Anterior cingulate cortex (tissue), 58 donors: ENCODE measurements at places on chromosomes 4 and X.

DNA sequence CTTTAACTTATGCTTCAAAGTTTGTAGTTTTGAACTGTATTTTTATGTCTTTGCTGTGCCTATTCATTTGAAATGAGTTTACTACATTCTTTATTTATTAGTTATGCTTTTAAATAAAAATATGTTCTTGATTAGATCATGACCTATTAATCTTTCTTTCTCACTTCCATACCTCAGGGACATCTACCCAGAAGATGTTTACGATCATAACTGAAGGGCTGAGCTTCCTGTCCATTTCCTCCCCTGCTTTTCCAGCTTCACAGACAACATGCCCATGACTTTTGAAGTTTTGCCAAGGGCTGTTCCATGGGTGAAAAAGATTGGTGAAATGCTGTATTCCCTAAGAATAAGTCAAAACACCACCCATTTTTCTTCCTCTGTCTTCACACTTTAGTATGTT is 99.7 kb upstream of the DDIT4L start:
- no peak for DNase-seq

DNA sequence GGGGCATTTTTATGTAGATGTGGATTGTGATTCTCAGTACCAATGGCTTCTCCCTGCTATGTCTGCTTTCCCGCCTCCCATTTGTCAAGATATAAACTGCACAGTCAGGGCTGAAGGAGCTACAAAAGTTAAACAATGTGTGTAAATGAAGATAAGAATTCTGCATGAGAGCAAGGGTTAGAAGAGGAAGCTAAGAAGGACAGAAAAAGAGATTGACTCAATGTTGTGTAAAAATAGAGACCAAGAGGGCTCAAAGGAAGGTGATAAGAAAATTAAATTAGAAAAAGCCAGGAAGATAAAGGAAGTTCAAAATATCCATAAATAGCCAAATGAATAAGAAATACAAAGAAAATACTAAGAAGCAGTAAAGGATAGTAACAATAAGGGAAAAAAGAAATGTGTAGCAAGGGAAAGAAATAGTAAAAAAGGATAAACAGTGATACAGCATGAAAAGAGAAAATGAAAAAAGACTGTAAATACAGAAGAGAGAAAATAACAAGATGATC is 82.5 kb downstream of the AMELX start:
- DNase-seq = no peak

DNA sequence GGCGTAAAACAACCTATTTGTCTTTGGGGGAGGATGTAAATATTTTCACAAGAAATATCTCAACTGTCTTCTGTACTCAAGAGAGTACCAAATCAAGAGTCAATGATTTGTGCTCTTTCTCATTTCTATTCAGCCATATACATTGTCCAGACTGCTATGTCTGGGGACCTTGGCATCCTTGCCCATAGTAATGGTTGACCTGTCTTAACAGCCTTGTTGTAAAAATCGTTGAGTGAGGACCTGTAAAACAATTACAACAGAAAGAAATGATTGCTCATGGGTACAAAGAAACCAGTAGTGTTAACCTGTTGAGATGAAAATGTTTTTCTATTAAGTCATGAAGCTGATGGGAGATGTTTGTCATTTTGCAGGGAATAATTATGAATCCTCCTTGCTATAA is 56.6 kb downstream of the LNX1 start:
- no peak for DNase-seq

GRCh38 chr4:185839194-185839712 is 27.3 kb upstream of the SORBS2 start:
- no peak for DNase-seq

DNA sequence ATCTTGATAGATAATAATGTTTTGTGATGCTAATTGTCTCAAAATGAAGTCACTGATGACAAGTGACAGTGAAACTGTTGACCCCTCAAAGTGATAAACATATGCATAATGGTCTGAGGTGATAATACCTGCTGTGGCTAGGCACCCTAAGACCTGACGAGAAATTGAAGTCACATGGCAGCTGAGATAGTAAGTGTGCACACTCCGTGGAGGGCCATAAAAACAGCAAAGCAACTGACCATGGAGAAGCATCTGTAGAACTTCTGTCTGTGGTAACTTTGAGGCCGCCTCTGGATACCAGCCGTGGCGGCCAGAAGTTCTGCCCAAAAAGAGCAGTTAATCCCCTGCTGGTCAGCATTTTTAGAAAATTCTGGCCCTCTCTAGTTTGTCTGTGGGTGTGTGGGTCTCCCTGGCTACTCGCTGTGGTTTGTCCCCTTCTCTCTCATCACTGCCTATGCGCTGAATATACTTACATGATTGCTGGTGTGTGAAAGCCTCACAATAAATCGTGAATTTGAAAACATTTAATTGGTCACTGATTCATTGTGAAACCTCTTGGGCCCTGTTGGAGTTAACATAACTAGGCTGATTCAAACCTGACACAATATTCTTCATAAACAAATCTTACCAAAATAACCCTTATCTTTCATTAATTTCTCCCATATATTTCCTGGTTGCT is 50.6 kb downstream of the CCDC149 start:
- no peak for DNase-seq

DNA sequence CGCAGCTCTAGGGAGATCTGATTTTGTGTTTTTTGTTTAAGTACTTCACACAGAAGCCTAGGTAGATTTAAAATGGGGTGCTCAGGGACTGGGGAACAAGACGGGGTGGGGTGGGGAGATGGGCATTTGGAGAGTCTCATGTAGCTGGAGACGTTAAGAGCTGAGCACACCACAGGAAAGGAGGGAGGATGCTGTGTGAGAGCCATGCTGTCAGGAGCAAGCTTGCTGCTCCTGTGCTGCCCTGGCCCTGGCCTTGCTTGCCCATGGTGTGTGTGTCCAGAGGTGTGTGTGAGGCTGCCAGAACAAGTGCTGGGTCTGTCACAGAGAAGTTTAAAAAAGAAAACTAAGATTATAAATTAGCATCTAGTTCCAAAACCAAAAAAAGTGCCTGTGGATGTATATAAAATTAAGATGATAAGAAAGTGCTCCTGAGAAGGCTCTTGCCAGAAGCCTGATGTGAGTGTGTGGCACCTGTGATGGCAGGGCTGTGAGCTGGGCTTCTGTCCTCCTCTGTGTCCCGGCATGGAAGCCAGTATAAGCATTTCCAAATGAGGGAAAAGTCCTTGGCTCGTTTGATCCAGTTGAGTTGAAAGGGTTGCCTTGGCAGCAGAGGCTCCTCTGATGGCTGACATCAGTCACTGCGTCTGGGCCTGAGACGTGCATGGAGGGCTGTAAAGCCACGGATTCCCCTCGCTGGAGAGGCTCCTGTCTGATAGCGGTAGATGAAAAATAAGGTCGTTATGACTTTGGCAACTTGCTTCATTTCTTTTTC is 63.5 kb downstream of the NELFA start:
- peak; percentile 16 for DNase-seq

GRCh38 chrX:107675823-107676555 is 47.7 kb downstream of the PRPS1 start:
- DNase-seq = no peak

GRCh38 chr4:2798399-2799223 is 5.7 kb downstream of the SH3BP2 start:
- peak; percentile 50 for DNase-seq

GRCh38 chr4:105543881-105544280 is 8.5 kb upstream of the ARHGEF38 start:
- no peak for DNase-seq

DNA sequence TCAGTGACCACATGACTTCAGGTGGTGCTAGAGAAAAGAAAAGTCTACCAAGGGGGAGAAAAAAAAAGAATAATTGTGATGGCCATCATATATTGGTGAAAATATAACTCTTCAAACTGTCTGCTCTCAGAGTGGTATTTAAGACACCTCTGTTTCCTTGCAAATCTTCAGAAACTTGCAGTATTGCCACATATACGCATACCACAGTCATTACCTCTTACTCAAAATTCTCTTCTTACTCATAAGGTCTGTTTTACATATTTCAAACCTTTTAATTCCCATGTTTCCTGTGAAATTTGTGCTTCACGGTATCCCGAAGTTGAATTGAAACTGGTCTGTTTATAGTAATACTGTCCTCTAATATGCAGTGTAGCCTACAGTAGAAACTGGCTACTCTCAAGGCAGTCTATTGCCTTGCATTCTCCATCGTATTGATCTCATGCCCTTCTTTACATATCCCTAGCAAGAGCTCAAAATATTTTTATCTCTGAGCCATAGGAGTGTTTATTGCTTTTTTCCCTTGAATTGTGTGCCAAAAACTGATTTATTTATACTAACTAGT is 34.7 kb upstream of the LHFPL1 start:
- no peak for DNase-seq

DNA sequence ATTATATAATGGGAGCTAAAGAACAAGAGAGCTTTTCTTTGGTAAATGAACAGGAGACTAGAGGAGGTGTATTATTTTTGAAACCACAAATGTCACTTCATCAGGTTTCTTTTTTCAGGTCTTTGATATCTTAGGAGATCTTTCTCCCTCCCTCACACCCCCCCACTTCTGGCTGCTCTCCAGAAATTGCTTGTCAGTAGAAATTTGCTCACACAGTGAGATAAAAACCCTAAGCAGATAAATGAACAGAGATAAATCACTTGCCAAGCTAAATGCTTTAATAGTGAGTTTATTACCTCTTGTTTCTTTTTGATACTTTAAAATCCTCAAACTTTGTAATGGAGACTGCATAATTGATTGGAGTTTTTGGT is 421.2 kb upstream of the TENM3 start:
- no peak for DNase-seq

DNA sequence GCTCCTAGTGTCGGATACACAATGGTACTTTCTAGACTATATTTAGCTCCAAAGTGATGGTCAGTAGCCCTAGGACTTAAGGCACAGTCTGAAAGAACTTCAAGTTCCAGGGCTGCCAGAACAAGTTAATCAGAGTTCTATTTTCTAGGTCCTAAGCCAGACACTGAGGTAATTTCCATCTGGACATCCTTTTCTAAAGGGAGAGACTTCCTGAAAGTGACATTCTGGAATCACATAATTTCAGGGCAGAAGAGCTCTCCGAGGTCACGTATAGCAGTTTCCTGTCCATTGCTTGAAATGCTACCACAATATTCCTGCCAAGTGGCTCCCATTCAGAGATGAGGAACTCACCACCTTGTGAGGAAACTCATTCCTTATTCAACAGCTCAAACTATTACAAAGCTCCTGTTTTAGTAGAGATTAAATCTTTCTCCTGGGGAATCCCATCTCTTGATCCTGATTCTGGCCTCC is 117.9 kb downstream of the COL25A1 start:
- DNase-seq = no peak

DNA sequence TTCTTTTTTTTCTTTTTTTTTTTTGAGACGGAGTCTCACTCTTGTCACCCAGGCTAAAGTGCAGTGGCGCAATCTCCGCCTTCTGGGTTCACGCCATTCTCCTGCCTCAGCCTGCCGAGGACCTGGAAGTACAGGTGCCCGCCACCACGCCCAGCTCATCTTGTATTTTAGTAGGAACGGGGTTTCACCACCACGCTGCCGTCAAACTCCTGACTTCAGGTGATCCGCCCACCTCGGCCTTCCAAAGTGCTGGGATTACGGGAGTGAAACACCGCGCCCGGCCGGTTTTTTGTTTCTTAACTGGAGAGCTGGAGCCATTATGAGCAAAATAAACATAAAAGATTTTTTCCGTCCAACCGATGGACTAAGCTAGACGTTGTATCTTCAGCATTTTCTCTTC is 1.9 kb upstream of the WDR17 start:
- DNase-seq = no peak

DNA sequence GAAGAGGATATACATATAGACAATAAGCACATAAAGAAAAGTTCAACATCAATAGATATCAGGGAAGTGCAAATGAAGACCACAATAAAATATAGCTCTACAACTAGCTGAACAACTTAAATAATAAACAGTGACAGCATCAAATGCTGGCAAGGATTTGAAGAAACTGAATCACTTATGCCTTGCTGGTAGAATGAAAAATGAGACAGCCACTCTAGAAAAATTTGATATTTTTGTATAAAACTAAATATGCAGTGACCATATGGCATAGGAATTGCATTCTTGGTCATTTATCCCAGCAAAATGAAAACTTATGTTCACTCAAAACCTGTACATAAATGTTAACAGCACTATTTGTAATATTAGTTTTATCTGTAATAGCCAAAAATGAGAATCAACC is 1102.0 kb downstream of the C4orf33 start:
- DNase-seq = no peak

- no peak for DNase-seq
These were observed 19.5 kb upstream of the NFXL1 start for GRCh38 chr4:47933840-47934239.

DNA sequence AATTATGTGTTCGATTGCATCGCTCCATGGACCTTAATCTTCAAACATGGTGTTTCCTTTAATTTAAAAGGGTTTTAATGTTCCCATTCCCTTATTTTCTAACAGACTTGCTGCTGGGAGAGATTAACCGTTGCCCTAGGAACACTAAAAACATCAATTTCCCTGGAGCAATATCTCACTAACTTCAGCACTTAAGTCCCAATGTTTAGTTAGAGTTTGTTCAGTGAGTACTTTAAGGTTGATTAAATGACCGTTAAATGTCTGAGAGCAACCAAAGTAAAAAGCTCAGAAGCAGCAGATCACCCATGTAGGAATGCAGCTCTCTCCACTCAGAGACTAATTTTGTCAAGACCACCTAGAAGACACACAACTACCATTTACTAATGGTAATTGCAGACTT is 111.2 kb upstream of the PDE5A start:
- no peak for DNase-seq

DNA sequence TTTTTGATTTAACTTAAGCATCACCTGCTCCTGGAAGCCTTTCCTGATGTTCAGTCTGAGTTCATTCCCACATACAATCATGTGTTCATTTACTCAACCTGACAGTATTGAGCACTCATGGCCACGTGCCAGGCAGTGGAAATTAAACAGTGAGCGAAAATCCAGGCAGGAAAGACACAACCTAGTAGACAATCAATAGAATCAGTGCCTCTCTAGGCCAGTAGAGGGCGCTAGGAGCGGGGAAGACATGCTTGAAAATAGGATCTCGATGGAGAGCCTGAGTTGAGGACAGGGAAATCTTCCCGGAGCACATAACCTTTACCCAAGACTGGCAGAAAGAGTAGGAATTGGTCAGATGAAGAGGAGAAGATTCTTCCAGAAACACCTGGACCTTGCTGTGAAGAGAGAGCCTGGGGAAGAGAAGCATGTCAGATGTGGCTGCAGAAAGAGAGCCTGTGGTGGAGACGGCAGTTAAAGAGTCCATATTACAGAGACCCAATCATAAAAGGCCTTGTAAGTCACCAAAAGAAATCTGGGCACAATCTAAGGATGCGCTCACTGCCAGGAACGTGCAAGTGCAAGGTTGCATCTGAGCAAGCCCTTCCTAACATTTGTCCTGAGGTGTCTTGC is 103.5 kb downstream of the LDB2 start:
- no peak for DNase-seq

DNA sequence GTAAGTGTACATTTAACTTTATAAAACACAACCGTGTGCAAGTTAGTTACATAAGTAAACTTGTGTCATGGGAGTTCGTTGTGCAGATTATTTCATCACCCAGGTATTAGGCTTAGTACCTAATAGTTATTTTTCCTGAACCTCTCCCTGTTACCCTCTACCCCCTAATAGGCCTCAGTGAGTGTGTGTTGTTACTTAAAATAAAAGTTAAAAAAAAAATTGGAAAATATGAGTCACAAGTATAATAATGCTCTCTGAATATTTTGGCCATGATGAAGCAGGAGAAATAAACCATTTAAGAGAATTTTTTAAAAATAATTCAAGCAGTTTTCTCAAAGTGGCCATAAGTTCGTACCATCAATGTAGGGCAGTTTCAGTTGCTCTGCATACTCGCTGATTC is 105.1 kb upstream of the GRID2 start:
- DNase-seq = no peak

- no peak for DNase-seq
These were observed 131.3 kb downstream of the SLC7A11 start for GRCh38 chr4:138110815-138111214.
